ENCODE measurements at places on chromosomes 3 and 15.

GRCh38 chr15:98668566-98669308, 20.4 kb downstream of the IGF1R start:
- DNase-seq = no peak

- DNase-seq = no peak
Observed at GRCh38 chr3:128343287-128344051, 123.2 kb downstream of the DNAJB8 start.

GRCh38 chr3:156635034-156635433, 39.4 kb upstream of the TIPARP start:
- DNase-seq = no peak

GRCh38 chr3:120203016-120203415, 82.0 kb downstream of the GPR156 start:
- no peak for DNase-seq

DNA sequence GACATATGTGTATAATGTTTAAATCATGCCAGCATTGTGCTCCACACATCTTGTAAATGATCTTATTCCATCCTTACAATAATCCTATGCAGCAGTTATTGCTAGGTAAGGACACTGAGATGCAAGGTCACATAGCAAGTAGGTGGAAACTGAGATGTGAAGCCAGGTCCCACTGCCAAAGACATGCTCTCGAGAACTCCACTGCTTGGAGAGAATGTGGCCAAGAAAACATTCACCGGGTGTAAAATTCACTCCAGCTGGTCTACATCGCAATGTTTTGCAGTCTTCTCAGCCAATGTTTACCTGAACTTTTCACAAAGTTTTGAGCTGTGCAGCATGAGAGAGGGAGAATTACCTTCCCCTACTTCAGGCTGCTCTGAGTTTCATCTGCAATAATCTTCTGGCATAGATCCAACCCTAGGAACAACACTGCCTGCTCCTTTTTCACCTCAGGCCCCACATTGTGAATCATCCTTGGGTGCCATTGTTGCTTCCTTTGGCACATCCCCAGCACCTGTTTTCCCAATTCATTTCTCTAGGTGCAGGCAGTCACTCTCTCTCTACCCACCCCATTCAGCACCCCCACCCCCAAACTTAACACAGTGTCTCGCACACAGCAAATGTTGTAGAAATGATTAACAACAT, 53.5 kb upstream of the PRTG start:
- no peak for DNase-seq

GRCh38 chr3:177322881-177323280, 125.6 kb upstream of the TBL1XR1 start:
- DNase-seq = no peak

GRCh38 chr15:28959326-28959725, 73.6 kb downstream of the APBA2 start:
- DNase-seq = no peak

DNA sequence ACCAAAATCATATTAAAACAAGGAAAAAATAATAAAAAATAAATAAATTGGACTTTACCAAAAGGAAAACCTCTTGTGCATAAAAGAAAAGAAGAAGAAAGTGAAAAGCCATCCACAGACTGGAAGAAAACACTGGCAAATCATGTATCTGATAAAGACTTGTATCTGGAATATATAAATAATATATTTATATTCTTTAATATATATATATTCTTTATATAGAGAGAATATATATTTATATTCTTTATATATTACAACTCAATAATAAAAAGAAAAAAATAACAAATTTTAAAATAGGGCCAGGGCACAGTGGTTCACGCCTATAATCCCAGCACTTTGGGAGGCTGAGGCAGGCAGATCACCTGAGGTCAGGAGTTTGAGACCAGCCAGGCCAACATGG, 27.1 kb upstream of the ZNF445 start:
- no peak for DNase-seq

DNA sequence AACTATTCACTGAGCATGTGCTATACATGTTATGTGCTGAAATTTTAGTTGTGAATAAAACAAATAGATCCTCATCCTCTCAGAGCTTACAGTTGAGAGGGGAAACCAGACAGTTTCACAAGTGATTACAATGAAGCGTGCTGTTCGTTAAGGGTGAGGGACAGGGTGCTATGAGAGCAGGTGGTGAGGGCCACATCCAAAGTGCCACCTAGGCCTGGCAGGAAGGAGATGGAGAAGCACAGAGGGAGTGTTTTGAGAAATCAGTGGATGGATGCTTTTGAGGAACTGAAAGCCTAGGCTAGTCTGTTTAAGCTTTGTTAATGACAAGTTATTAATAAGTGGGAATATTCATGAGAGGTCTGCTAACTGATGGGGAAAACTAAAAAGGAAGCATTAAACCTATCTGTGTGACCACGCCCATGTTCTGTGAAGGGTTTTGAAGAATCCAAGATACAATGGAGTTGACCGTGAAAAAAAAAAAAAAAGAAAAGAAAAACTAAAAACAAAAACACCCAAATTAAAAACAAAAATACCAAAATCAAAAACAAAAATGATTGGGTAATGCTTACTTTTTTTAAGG, 7.3 kb downstream of the MCTP2 start:
- DNase-seq = no peak

GRCh38 chr15:69626095-69627066, 173.8 kb downstream of the RPLP1 start:
- DNase-seq = no peak

GRCh38 chr3:101833446-101833974, 15.8 kb upstream of the NFKBIZ start:
- DNase-seq = no peak

DNA sequence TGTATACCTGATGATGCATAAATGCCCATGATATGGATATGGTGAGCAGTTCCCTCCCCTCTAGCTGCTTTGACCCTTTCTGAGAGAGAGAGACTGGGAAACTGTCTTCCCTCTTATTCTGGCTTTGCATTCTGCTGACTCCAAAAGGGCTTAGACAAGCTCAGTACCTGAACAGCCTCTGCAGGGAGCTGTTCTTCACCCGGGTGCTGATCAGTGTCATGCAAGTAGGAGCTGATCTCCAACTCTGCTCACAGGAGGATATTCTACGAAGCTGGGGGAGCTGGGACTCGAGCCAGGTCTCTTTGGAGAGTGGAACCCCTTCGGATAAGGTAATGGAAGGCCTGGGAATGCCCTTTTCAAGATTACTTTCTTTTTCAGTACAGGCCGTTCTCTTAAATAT, 237.1 kb downstream of the RYR3 start:
- no peak for DNase-seq

- DNase-seq = no peak
Observed at GRCh38 chr3:36662626-36663025, 101.7 kb downstream of the DCLK3 start.

DNA sequence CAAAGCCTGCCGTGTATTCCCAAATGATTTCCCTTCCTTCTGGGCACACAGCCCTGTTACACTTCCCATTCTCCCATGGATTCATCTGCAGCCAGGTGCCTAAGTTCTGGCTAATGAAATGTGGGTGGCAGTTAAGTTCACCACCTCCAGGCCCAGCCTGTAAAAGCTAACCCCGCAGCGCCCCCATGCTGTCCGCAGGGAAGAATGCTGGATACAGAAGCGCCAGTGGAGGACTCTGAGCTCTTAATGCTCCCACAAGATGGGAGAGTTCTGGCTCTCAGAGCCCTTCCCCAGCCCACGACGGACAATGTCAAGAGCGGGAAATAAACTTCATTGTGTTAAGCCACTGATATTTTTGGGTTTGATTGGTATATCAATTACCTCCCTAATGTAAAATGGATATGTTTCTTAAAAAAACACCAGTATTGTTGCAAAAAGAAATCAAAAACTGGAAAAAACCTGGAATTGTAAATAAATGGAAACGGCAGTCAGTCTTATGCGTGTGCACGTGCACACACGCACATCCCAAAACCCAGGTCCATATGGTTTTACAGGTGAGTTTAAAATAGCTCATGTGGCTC, 37.7 kb upstream of the FGD5 start:
- no peak for DNase-seq

DNA sequence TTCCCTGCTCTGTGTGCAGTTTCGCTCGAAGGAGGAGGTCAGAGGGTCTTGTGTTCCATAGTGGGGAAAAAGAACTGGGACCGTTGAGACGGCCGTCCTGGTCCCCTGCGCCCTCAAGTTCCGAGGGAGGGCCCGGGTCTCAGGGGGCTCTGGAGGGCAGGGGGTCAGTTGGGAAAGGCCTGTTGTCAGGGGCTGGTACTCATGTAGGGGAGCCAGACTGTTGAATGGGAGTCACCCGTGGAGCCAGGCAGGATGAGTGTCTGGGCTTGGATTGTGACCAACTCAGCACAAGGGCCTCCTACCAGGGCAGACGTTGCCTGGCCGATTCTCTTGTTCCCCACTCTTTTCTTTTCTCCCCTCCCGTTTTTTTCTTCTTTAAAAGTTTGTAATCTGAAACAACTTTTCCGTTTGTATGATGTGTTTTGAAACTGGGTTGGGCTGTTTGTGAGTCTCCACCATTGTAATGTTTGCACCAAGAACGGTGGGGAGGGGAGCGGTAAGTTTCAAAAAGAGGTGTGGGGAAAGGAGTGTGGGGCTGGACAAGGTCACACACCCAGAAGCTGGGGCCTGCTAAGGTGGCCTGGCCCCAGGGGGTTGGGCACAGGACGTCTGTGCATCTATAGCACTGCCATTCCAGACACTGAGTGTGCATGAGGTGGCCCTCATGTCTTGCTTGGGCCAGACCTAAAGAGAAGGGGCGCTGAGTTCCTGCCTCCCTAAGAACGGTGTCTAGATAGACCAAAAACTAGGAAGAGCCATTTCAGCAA, 1.1 kb downstream of the CMTM7 start:
- no peak for DNase-seq

DNA sequence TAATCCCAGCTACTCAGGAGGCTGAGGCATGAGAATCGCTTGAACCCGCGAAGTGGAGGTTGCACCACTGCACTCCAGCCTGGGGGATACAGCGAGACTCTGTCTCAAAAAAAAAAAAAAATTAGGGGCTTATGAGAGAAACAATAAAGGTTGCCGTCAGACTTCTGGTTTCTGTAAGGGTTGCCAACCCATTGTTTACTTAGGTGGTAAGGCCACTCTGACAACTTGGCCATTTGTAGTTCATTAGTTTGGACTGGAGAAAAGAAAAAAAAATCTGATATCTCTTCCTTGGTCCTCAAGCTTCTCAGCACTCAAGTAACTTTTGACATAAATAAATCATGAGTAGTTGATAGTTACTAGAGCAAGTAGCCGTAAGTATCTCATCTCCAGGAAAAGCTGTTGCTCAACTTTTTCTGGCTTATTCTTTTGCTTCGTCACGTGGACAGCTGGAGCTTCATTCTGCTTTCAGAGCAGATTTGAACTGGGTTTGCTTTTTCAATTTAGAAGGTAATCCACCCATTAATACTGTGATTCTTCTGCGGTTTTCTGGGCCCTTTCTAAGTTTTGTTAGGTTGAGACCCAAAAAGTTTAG, 9.4 kb downstream of the SNX1 start:
- DNase-seq = no peak

DNA sequence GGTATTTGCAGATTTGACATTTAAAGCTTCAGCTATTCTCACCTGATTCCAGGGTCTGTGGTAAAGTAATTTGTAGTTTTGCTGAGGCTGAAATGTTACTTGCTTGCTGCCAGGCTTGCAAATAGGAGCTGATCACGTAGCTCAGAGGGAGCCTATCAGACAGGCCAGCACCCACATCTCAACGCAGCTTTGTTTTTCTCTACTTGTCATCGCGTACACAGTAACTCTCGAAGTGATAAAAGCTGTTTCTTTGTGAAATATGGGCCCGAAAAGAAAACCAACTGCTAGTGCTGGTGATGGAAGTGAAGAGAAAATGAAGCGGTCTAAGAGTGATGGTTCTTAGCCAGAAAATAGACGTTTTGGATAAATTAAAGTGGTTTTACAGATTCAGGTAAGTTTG, 23.4 kb downstream of the RAB5A start:
- no peak for DNase-seq

- peak; percentile 21 for DNase-seq
Observed at GRCh38 chr15:25810631-25811091, 52.5 kb downstream of the ATP10A start.

DNA sequence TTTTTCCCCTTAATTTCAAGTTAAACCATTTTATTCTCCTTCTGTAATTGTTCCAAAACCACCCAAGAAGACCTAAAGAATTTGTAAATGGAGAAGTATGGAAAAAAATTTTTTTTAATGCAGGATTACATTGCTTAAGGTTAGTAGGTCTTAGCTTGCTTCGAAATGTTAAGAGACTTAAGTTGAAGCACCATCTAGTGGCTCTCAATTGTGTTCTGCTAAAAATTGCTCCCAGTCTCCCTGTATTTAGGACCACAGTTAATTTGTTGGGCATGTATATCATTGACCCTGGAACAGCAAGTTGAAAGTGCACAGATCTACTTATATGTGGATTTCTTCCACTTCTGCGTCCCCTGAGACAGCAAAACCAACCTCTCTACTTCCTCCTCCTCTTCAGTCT, 32.4 kb downstream of the CD200R1L start:
- DNase-seq = no peak

DNA sequence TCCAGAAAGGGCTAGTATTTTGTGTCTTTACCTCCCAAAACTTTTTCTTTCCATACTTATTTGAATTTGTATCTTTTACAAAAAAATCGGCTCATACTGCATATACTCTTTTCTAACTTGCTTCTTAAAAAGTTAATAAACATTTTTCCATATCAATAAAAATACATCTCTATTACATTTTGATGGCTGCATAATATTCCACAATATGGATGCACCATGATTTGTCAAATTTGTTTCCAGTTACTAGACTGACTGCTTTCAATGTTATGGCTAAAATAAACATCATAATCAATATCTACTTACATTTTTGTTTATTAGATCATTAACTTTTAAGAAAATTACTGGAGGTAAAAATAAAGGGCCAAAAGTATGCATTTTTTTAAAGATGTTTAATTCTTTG, 121.7 kb downstream of the MEIS2 start:
- DNase-seq = no peak

GRCh38 chr3:186974824-186975313, 44.5 kb downstream of the ST6GAL1 start:
- DNase-seq = no peak

DNA sequence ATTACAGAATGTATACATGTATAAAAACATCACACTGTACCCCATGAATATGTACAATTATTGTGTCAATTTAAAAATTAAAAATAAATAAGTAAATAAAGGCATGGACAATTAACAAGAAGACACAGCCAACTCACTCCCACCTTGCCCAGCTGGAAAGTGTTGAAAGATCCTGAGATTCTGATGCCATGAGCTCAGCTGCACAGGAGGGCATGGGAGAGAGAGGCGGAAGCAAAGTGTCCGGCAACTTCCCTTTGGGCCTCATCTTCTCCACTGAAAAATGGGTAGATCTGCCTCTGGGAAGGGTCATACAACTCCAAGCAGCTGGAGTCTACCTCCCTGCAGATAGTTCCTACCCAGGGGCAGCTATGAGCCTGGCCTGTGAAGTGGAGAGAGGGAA, 277.3 kb downstream of the UACA start:
- no peak for DNase-seq

- DNase-seq = no peak
Observed at GRCh38 chr3:153210146-153210545, 48.1 kb downstream of the RAP2B start.

Data from activated gamma-delta T cell treated with Interleukin-2 at 50 U/mL for 16 hours (primary cell).